ENCODE measurements at places on chromosomes 7 and 10.

- no peak for DNase-seq
These were observed 854.5 kb downstream of the GRM8 start for GRCh38 chr7:126398285-126398684.

DNA sequence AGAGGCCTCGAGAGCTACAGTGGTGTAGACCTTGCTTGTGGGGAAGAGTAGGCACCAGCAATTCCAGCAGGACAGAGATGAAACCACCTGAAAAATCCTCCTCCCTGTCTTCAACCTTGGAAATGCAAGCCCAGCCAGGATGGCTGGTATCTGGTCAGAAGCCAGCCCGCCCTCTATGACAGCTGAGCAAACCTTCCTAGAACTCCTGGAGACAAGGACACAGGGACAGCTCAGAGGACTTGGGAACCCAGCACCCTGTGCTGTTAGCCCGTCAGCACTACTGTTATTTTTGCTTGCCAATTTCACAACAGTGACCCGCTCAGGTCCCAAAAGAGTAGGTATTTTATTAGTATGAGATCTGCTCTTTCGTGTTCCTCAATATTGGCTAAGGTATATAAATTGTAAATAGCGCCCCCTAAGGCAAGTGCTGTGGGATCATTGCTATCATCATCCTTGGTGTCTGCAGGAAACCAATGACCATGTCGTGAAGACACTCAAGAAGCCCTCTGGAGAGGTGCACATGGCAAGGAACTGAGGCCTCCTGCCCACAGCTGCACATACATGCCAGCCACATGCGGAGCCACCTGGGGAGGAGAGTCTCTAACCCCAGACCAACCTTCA lies 156.5 kb upstream of the CHST15 start:
- DNase-seq: no peak

DNA sequence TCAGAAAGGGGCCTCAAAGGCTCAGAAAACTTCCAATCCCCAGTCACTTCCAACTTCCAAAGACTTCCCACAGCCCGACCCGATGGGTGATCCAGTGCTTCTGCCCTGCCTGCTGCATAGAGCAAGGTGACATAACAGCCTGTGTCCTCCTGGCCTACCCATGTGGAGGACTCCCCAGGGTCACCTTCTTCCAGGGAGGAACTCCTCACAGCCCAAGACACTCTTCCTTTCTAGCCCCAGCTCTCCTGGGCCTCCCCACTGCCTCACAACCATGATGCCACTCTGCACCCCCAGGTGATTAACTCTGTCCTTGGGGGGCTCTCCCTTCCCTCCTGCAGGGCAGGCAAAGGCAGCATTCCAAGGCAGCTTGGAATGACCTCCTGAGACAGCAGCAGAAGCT lies 158.4 kb upstream of the PDE1C start:
- DNase-seq: no peak

DNA sequence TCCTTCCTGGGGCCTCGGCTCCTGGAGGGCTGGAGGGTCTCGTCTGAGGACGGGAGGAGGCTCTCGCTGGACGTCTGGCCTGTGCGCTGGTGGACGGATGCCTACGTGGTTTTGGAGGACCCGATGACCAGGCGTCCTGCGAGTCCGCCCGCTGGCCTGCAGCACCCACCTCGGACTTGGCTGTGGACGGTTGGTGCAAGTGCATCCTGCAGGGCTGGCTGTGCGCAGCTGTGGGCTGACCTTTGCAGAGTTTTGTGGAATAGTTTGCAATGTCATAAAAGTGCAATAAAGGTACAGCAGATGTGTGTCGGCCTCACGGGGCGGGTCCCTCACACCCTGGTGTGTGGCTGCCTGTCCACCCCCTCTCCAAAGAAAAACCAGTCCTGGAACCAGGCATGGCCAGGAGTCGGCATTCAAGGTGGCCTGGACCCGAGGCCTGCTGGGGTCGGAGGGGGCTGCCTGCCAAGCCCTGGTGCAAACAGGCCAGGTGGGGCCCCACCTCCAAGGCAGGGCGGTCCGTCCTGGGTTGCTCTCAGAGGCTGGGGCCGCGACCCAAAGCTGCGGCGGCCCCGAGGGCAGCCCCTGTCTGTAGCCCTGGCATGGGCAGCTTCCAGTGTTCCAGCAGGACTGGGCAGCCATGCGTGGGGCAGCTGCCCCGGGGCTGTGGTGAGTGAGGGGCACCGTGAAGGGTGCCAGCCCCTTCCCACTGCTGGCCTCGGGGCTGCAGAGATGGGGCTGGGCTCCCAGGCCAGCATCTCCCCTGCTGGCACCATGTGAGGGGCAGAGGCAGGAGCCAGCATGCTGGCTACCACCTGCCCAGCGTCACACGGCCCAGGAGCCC lies 29.3 kb upstream of the FOXL3 start:
- DNase-seq: no peak

DNA sequence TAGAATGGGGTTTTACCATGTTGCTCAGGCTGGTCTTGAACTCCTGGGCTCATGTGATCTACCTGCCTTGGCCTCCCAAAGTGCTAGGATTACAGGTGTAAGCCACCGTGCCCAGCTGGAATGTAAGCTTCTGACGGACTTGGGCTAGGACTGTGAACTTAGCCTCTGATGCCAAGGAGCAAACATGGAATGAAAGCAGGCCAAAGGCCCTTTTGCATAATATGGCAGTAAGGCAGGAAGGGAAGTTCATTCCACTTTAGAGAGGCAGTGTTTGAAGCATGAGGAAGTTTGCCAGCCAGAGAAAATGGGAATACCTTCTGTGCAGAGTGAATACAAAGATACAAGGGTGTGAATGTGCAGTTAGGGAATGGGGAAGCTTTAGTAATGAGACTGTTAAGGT lies 20.3 kb downstream of the VCL start:
- DNase-seq: no peak

- DNase-seq: no peak
These were observed 31.9 kb downstream of the RPS24 start for GRCh38 chr10:78065611-78066010.

DNA sequence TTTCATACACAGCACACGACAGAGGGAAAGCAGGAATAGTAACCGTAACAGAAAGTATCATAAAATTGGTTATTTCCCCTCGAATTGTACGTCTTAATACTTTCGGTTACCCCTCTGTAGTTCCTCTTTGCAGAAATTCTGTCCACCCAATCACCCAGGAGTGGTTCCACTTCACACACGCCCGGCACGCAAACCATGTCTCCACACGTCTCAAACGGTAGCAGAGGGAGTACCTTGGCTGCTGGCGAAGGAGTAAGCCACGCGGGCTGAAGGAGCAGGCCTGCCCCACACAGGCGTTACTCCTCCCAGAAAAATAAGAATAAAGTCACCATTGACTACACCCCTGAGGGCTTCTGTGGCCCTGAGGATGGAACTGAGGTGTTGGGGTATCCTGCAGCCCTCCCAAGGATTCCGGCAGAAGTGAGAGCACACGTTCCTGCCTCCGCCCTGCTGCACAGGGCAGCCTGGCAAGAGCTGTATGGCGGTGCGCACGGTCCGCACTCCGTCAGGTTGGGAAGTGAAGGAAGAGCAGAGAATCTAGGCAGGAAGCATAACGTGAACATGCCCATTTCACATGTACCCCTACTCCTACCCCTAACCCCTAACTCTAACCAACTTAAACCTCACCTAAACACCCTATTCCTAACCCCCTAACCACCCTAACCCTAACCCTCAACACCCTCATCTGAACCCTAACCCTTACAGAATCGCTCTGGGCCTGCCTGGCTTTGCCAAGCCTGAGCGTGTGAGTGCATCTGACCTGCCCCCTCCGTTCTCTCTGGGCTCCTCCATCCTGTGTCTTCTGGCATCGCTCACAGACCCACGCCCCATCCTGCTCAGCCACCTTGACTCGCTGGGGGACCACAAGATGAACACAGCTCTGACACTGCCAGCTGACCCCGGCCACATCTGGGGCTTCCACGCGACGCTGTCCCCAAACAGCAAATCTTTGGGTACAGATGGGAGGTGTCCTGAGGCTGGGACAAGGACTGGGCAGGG lies 18.2 kb downstream of the GPR146 start:
- no peak for DNase-seq

DNA sequence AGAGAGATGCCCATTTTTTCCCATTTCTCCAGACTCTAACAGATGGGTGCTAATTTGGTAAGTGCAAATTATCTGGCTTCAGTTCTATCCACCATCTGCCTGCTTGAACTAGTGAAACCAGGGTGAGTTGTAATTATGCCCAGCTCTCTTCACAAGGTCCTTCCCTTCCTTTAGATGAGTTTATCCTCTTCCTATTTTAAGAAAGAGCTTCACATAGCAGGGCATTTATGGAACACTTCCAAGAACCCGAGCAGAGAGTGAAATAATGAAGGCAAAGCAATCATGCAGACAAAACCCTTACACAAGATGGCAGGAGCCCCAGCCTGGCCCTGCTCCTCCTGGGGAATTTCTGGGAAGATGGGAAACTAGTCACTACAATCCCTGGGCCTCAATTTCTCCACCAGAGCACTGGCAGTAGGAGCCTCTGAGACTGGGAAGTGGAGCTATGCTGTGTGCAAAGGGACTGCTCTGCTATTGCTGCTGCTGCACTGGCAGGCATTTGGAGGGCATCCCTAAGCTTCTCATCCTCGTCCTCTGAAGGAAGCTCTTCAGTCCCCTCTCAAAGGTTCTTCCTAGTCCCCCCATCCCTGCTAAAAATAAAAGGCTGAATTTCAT lies 33.7 kb upstream of the PLXNA4 start:
- no peak for DNase-seq

GRCh38 chr10:50580262-50580891 lies 43.4 kb downstream of the SGMS1 start:
- DNase-seq: no peak

DNA sequence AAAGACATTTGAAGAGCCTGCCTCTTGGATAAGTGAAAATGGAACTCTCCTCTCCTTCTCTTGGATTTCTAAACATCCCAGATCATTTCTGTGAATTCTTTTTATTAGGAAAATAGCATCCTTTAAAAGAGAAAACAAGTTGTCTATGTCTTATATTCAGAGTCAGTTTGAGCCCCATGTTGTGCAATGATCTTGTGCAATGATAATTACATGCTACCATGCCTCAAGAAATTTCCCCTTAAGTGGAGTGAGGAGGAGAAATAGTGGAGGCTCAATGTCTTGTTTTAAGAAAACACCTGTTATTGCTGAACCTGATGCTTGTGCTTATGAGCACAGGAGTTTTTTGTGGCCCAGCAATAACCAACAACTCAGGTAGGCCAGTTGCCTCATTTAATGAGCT lies 103.6 kb downstream of the NPSR1 start:
- no peak for DNase-seq

DNA sequence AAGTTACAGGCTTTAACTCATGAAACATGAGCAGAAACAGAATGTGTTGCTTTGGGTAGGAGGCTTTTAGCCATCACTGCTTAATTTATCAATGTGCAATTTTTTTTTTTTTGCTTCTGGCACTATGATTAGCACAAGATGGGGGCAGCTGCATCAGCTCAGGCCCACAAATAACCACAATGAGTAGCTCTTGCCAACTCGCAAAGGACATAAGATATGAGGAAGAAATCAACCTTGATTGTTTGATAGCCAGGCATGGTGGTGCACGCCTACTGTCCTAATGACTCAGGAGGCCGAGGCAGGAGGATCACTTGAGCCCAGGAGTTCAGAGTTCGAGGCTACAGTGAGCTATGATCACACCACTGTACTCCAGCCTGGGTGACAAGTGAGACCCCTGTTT lies 12.3 kb downstream of the NOD1 start:
- DNase-seq: no peak

GRCh38 chr10:77264107-77264506 lies 373.5 kb downstream of the KCNMA1 start:
- DNase-seq: no peak

DNA sequence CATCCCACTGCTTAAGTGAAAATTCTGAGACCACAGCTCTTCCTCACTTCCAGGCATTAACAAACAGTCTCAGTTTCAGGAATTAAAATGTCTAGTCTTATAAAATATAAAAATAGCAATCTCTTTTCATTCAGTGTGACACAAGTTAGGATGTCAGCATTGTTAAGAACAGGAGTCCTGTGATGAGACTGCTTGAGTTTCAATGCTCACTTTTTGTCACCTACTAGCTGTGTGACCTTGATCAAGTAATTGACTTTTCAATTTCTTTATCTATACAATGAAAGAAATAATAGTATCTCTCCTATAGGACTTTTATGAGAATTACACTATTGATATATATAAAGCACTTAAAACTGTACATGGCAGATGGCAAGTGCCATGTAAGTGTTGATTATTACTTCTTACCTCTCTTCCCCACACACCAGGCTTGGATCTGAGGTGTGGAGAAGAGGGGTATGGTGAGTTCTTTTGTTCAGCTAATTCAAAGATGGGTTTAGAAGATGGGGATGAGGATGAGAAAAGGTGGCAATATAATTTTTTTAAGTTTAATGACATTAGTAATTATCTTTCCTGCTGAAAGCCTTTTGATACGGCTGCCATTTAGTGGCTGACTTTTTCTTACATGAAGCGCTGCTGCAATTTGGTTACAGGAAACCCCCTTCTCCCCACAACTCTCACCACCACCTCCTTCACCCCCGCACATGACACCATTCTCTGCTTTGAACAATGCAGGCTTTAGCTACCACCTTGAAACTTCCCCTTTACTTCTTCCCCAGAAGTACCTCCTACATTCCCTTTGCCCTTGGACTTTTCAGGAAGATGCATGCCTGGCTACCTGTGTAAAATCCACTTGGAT lies 20.8 kb upstream of the HYAL4 start:
- DNase-seq: no peak

GRCh38 chr10:14603534-14604102 lies 171.1 kb downstream of the FAM107B start:
- no peak for DNase-seq

DNA sequence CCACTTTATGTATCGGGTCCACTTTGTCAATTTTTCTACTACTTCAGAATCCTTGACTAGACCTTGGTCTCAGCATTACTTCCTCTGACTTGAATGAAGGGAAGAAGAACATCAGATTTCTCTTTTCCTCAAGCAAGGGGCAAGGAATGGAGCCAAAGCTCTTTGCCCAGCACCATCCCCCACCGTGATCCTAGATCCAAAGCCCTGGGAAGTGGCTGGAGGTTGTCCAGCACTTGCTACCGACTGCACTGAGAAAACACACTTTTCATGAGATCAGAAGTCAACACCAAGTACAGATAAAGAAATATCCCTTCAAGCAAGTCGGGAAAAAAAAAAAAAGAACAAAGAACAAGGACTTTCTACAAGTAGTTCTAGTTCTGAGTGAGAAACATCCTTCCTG lies 102.1 kb upstream of the DDC start:
- no peak for DNase-seq

DNA sequence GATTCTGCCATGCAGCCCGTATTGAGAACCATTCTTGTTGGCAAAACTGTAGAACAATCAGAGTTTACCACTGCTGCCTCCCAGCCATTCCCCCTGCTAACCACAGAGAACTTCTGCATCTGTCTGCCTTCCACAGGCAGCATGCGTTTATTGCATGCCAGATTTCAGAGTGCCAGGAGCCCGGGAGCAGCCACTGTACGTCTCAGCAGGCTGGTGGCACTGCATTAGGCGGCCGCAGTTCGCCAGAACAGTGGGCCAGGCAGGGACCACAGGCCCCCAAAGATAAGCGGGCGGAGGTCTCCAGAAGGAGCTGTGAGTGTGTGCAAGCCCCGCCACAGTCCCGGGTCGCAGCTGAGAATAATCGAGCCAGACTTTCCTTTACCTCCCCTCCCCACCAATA lies 31.8 kb downstream of the ZNF467 start:
- no peak for DNase-seq

- DNase-seq: no peak
These were observed 48.6 kb downstream of the ITGB1 start for GRCh38 chr10:32909456-32909855.
